ENCODE measurements at places on chromosomes 3 and 15.

DNA sequence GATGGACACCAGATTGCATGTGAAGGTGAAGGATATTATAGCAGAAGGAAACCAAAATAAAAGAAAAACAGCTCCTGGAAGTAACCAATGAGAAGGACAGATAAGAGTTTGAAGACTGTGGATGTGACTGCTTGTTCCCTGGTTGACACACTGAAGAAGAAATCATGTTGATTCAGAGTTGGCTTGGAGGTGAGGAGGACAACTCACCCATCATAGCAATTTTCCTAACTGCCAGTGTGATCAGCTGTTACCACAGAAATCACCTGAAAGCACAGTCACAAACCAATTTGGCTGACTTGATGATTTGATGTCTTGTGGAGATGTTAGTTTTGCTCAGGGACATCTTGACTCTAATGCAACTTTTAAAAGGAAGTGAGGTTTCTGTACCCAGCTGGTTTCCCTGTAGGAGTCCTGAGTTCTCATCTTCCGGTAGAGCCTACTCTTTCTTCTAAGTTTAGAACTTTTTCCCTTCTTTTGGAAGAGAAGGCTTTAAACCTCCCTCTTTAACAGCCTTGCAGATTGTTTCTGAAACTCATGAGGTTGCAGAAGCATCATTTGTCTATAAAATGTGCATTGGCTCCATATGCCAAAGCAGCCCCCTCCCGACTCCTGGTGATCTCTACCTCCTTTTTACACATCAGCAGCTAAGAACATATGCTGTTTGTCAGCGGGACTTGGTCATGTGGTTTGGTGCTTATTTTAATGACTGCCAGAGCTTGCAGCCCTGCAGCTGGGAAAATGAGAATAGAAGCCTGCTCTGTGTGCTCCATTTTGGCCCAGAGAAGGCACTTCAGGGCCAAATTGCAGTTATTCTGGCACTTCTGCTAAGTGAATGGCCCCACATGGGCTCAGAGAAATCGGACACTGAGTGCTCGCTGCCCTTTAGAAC, 10.3 kb downstream of the ATG7 start:
- DNase-seq: no peak

DNA sequence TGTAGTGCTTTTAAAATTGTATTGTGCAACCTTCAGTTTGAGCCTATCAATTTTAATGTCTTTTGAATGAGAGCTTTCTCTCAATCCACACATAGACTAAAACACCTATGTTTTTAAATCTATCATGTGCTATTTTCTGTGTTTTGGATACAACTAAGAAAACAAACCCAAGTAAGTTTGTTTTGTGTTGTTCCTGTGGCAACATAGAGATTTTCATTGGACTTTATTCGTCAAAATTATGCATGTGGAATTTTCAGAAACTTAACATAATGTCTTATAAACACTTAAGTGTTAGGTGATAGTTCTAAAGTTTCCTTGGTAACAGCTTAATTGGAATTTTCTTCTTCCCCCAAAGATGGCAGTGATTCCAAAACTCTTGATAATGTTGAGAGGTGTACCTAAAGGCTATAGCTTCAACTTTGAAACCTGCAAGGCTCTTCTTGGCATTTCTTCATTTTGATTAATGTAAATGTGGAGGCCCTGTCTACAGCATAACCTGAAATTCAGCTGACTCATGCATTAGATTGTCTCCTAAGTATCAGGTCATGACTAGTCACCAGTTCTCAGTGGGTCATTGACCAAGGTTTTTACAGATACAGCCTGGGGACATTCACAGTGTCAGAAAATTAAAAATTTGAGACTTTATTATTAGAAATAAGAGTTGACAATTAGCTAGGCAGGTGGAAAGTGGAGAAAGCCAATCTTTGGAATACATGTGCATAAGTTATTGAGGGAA, 44.4 kb downstream of the COL6A5 start:
- DNase-seq: no peak

- no peak for DNase-seq
Measured at GRCh38 chr3:53225181-53225580, 30.6 kb downstream of the TKT start.

DNA sequence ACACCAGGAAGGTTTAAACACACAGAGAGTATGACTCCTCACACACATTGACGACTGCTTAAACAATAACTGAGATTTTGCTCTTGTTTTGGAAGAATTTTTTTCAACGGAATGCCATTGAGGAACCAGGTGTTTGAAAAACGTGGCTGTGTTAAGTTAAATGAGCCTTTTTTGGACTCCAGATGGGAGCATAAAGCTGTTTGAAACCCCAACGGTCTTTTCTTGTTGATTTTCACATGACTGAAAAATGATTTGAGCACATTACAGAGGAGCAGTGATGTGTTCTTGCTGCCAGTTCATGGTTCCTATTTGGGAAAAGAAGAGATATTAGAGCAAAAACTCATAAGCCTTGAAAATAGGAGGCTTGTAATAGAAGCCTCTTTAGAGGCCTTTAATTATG, 97.8 kb upstream of the SELENOK start:
- no peak for DNase-seq

DNA sequence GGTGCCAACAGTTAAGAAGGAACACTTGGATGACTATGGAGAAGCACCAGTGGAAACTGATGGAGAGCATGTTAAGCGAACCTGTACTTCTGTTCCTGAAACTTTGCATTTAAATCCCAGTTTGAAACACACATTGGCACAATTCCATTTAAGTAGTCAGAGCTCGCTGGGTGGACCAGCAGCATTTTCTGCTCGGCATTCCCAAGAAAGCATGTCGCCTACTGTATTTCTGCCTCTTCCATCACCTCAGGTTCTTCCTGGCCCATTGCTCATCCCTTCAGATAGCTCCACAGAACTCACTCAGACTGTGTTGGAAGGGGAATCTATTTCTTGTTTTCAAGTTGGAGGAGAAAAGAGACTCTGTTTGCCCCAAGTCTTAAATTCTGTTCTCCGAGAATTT, 3.0 kb downstream of the SKIL start:
- DNase-seq: no peak

DNA sequence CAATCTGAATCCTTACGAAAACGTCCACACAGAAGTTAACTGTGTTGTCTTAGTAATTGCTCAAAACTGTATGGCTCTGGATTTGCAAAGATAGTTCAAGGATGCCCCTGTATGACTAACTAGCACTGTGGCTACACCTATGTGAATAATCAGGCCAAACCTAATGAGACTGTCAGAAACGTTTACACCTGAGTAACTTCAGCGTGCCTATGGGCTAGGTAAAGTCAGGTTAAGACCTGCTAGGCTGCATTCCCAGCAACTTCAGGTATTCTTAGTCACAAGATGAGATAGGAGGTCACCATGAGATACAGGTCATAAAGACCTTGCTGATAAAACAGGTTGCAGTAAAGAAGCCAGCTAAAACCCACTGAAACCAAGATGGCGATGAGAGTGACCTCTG, 87.8 kb upstream of the PLXND1 start:
- no peak for DNase-seq

DNA sequence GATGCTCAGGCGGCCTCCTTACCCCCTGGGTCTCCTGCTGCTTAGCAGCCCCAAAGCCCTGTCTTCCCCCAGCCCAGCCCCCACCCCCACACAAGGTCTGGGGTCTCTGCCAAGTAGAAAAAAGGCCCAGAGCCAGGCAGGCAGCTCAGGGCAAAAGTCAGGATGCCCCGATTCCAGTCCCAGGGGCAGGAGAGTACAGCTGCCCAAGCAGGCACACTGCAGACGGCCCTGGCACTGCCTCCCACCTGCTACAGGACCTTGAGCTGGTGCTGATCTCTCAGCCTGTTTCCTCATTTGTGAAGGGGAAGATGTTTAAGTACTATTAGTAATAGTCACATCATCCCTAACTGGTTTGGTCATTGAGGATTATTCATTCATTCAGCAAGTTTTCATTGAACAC, 12.6 kb downstream of the TMEM43 start:
- no peak for DNase-seq

DNA sequence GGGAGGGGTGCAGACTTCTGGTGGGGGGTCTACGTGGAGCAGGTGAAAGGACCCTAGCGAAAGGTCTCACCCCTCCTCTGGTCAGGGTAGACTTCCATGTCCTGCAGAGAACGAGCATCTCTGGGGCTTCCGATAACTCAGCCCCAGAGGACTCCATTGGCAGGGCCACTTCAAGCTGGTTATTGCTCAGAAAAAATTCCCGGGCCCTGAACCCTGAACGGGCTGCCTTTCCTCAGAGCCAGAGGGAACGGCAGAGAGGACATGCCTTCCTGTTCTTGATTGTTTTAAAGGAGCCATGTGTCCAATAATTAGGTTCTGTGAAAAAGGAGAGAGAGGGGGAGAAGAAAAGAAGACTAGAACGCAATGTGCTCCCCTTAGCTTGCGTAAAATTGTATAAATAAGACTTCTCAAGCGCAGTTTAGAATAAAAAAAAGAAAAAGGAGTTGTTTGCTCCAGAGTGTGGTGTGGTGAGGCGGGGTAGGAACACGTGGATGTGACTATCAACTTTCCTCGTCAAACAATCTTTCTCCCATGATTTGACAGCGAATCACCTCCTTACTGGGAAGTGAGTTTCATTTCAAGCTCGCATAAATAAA, 193.4 kb upstream of the UBE2E1 start:
- no peak for DNase-seq

GRCh38 chr3:139104062-139104461, 59.4 kb upstream of the PRR23C start:
- no peak for DNase-seq

DNA sequence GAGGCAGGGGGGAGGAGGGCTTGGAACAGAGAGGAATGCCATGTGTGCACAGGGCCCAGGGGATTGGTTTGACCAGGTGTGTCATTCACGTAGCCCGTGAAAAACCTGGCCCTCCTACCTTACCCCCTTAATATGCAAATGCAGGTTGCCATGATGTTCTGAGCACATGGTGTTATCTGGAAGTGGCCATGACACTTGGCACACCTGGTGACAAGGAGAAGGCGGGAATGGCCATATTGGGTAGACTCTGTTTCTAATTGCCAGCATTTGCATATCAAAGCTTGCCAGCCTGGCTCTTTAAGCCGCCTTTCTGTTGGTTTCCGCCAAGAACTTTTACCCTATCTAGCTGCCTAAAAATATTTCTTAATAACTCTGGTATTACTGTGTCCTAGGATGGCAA, 202.1 kb upstream of the DPH6 start:
- no peak for DNase-seq

DNA sequence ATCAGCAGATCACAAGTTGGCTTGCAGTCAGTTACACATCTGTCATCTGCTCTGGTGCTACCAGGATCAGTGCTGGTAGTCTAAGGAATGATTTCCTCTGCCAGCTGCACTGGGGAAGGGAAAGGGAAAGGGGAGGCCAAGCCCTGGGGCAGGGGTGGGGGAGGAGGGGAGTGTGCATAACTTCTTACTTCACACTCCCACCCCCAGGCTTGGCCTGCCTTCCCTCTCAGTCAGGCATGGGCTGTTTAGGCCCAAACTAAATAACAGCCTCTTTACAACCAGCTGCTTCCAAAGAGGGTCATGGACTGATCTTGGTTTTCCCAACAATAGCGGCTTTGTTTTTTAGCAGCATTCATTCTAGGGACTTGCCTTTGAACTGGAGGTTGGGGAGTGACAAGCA, 86.1 kb upstream of the PSMD6 start:
- no peak for DNase-seq

- DNase-seq: no peak
Measured at GRCh38 chr3:173584093-173584837, 186.7 kb downstream of the NLGN1 start.

- DNase-seq: no peak
Measured at GRCh38 chr3:111260878-111261277, 189.3 kb downstream of the NECTIN3 start.

- no peak for DNase-seq
Measured at GRCh38 chr3:71095511-71096291, 487.8 kb downstream of the FOXP1 start.

- DNase-seq: no peak
Measured at GRCh38 chr3:193520738-193521137, 34.0 kb downstream of the ATP13A4 start.

GRCh38 chr3:146517684-146518435, 26.5 kb downstream of the PLSCR1 start:
- DNase-seq: no peak

GRCh38 chr3:101879102-101879501, 29.8 kb downstream of the NFKBIZ start:
- DNase-seq: no peak

GRCh38 chr15:81910355-81911021, 135.3 kb downstream of the MEX3B start:
- DNase-seq: no peak

DNA sequence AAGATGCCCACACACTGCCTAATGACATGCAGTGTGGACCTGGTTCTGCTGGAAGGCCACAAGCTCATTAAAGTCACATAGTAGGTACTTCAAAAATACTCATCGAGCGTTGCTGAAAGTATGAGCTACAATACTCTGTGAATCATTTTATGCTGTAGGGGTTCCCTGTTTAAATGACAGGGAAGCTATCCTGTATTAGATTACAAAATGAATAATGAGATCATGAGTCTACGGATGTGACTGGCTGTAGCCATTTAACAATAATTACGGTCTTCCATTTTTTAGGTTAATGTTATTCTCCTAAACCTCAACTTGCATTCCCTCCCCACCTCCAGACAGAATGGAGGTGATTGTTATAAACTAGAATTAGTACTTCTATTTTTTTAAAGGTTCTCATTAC, 128.2 kb upstream of the FAM3D start:
- DNase-seq: no peak

- no peak for DNase-seq
Measured at GRCh38 chr3:179476215-179476614, 24.9 kb upstream of the GNB4 start.

DNA sequence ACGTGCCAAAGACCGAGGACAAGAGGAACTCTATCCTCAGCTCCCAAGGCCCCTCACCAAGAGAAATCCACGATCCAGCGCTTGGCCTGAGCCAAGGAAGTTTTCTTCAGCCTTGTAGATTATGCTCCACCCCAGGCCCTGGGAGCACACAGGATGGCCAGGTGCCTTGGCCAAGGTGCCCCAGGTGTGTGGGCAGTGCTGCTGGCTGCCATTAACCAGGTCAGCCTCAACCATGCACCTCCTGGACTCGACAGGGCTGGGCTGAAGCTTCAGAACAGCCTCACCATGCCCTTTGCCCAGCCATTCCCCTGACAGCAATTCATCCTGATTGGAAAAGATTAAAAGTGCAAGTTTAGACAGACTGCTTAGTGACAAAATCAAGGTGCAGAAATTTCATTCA, 10.9 kb upstream of the MESP1 start:
- DNase-seq: no peak

DNA sequence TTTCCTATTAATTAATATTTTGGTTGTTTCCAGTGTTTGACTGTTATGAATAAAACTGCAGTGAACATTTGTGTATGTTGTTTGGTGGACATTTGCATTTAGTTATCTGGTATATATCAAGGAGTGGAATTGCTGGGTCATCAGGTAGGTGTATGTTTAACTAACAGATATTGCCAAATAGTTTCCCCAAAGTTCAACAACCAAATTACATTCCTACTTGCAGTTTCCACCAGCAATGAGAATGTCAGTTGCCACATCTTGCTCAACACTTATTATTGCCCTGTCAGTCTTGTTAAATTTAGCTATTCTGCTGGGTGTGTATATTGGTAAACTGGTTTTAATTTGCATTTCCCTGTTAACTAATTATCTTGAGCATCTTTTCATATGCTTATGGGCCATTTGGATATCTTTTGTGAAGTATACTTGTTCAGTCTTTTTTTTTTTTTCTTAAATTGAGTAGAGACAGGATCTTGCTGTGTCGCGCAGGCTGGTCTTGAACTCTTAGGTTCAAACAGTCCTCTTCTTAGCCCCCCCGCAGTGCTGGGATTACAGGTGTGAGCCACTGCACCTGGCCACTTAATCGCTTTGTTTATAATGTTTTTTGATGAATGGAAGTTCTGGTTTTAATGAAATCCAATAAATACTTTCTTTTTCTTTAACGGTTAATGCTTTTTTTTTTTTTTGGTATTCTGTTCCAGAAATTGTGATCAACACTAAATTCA, 7.9 kb downstream of the FEM1B start:
- no peak for DNase-seq

Data from stimulated activated CD8-positive, alpha-beta memory T cell treated with anti-CD3 and anti-CD28 coated beads, Interleukin-2, amount 100 ng/mL, for 1 hour (primary cell).